Activated T-cell treated with anti-CD3 and anti-CD28 coated beads, Interleukin-2, amount 50 U/mL, for 24 hours (primary cell): ENCODE measurements at places on chromosomes 4 and X.

- no peak for DNase-seq
These were observed 28.2 kb upstream of the PPP2R2C start for GRCh38 chr4:6500481-6501140.

GRCh38 chrX:51461053-51462044, 35.0 kb downstream of the NUDT11 start:
- DNase-seq: no peak

DNA sequence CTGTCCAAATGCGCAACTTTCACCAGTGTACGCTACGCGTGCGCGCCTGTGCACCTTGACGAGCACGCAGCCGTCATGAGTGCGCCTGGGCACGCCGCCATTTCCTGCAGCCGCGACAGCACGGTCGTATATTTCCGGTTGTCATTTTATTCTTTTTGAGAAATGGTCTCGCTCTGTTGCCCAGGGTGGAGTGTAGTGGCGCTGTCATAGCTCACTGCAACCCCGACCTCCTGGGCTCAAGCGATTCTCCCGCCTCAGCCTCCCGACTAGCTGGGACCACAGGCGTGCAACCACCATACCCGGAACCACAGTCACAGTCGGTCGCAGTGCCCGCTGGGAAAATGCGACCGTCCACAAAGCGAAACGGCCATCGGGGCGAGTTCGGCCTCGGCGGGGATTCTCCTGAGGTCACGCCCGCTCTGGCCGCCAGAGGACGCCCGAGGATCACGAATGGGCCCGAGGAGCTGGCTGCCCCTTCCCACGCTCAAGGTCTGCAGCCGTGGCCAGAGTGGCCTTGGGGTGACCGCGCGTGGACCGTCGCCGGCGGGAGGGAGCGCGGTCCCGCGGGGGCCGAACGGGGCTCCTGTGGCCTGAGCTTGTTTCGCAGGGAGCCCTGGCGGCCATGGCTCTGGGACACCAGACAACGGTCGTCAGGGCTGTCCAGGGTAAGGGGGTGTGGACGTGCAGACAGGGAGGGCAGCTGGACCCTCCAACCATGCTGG, 23.7 kb upstream of the PNMA3 start:
- DNase-seq: peak; percentile 84

DNA sequence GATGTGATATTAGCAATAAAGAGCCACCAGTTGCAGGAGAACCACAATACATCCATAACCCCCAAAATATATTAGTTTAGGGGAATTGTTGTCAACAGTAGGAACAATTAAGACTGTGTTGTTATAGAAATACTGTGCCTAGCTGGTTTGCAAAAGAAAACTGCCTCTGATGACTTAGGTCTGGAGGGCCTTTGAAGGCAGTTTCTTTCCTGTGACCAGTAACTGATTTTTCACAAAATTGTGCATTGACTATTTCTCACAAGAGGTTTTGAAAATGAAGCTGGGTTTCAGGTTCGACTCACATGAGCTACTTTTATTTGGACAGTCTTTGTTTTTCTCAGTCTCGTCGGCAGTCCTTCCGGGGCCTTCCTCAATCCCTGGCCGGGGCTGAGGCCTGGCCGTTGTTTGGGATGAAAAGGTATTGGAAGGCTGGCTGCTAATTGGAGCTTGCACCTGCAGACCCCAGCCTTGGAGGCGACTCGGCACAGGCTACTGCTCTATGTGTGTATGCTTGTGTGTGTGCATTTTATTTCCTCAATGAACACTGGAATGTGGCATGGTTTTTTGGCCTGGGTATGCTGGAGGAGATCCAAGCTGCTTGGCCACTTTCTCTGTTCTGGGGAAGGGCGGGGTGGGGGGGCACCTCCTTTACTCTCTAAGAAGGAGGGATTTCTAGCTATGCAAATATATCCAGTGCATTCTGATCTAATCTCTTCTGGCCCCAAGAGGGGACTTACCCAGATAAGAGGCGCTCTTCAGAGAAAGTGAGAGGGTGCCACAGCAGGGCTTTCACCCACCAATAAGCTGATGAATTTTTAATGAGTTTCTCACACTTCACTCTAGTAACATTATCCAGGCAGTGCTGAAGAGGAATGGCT, 49.5 kb upstream of the LNX1 start:
- DNase-seq: no peak

GRCh38 chr4:98664959-98665358, 6.5 kb upstream of the TSPAN5 start:
- no peak for DNase-seq

DNA sequence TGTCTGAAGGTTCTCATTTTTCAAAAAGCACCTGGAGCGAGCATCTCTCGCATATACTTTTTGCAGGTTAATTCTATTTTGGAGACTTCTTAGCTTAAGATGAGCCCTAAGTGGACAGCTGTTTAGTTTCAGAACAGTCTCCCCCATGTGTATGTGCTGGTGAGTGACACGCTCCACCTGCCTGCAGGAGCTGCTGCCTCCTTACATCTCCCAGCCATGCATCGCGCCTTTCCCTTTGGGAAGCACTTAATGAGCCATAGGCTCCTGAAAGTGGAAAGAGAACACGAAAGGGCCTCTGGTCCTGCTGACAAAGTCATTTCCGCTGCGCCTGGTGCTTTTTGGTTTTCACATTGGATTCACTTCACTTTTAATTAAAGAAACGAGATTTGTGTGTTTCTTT, 56.1 kb downstream of the TRIML2 start:
- no peak for DNase-seq

DNA sequence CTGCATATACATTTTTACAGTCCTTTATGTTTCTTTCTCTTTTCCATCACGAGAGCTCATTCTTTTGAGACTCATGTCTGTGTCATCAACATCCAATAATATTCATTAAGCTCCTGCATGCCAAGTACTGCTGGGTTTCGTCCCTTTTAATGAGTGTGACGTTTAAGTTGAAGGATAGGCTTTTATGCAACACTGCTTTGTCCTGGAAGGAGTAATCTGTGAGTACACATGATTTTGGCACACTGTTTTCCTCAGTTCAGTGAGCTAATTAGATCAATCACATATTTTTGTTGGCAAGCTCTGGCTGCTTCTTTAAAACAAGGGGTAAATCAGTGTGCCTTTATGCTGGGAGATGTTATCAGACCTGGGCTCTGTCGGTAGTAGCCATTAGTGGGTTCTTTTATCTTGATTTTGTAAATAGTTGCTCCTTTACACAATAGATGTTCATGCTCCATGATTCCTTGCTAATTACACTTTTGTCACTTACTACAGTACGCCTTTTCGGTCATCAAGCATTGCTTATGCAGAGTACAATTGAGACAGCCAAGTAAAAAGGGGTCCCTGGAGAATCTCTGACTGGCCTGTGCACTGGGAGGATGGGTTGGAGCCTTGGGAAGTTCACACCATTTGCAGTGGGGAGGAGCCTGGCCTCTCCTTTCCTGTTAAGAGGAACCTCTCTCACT, 132.6 kb downstream of the FHIP1A start:
- no peak for DNase-seq

DNA sequence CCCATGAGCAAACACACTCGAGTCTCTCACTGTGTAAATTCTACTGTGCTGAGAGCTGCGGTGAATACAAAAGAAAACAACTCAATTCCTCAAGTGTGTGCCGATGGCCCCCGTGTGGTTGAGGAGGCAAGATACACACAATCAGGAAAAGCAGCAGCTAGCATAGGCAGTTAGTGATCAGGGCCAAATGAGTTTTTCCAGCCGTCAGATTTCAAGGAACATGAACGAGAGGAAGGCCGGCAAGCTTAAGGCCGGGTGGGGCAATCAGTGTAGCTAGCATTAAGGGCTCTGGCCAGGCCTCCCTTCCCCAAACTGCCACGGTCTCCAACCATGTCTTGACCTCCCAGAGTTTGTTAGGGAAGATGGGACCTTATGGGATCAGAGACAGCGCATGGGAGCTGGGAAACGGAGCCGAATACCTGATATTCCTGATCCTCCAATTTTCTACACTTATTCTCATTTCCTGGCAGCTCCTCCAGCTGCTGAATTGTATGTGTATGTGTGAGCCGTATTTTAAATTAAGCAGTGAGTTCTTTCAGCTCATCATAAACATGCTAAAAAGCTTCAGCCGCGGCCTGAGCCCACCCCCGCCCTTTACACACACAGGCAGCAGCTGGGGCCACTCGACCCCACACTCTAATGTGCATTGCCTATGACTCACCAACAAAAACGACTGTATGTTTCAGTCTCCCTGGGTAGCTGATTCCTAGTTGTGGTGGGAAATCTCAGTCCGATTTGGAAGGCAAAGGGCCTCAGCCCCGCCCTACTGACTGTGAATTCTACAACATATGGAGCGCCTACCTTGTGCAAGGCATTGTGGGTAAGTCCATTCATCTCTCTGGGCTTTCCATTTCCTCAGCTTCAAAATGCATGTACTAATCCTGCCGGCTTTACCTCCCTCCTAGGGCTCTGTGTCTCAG, 59.9 kb downstream of the RTL9 start:
- DNase-seq: no peak

DNA sequence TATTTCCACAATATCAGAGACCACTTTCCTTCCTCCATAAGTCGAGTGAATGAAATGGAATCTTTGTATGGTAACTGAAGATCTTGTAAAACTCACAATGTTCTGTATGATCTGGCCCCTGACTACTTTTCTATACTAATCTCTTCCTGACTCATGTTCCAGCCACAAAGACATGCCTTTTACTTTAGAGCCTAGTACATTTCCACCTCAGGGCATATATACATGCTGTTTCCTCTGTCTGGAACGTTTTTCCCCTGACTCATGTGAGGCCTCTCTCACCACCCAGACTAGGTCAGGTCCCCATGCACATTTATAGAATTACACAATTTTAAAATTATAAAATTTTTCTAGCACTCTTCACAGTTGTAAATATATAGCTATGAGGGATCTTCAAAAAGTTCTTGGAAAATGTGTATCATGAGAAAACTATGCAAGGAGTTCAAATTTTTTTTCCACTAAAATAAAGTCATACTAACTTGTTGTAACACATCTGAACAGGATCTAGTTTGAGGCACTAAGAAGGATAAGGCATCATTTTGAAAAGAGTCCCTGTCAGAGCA, 208.8 kb downstream of the SH2D1A start:
- no peak for DNase-seq

DNA sequence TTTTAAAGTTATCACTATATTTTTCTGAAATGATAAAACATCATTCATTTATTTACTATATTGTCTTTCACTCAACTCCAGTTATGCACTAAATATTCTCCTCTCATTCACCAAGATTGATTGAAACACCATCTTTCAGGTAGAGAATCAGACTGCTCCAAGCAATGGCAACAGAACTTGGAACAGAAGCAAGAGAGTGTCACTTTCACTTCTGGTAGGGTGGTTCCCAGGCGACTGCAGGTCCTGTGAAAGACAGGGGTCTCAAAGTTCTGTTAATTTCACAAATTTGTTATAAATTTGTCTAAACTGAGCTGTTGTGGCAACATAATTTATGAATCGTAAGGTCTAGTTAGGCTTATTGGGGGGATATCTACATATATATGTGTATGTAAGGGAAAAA, 47.8 kb downstream of the RHOH start:
- DNase-seq: no peak

GRCh38 chrX:35166023-35166422, 223.4 kb downstream of the FAM47B start:
- no peak for DNase-seq

DNA sequence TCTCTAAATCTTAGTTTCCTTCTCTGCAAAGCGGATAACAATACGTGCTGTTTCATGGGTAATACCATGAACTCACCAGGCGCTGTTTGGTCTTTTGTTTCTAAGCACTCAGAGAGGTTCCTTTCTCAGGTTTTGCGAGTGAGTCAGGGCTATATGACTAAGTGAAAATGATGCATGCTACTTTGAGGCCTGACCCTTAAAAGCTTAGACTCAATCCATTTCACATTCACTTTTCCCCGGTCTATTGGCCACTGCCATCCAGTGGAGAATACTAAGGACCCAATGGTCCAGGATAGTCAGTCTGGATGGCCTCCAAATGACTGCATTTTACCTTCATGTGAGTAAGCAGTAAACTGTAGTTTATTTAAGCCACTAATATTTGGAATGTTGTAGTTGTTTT, 400.8 kb upstream of the SLIT2 start:
- no peak for DNase-seq

DNA sequence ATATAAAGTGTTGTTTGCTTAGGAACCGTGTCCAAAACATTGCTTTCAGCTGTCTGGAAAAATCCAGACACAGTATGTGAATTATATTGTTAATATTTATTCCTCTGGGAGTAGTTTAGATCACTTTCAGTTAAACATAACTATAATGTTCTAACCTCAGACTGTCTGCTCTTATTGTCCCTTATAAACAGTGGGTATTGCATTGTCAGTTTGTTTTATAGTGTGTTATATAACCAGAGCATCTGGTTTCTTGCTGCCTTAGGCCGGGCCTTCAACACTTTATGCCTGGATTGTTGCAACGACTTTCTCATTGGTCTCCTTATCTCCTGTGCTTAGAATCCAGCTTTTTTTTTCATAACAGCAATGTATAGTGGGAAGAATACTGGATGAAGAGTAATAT, 26.4 kb downstream of the ATG4A start:
- no peak for DNase-seq

DNA sequence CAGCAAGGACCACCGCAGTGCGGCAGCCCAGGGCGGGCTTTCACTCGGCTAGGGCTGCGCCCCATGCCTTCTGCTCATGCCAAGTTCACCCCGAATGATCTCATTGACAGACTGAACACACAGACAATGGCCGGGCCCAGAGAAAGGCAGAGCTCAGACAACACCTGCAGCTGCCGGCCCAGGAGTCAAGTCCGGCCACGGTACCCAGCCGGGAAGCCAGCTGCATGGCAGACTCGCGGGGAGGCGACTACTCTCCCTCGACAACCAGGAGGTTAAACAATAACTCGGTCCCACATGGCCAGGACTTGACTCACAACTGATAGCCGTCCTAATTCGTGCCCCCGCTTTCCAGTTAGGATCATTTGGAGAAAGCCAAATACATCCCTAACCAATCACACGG, 50.4 kb downstream of the ABLIM2 start:
- no peak for DNase-seq
